ENCODE measurements at places on chromosomes 12 and 14.

DNA sequence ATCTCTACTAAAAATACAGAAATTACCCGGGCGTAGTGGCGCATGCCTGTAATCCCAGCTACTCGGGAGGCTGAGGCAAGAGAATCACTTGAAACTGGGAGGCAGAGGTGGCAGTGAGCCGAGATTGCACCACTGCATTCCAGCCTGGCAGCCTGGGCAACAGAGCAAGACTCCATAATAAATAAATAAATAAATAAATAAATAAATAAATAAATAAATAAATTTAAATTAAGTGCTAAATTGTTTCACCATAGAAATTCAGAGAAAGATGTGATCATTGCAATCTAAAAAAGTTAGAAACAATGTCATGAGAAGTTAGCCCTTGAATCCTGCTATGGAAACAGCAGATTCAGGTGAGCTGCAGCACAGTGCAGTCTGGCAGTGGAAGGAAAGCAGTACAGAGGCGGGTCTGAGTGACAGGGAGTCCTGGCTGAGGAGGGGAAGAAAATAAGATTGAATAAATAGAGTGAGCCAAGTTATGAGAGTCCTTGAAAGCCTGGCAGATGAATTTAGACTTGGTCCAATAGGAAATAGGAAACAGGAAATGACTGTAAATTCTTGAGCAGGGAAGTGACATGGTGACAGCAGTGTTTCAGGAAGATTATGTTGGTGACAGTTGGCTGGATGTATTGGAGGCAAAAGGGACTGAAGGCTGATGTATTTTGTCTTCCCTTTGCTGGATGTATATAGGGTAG lies 241.5 kb downstream of the GXYLT1 start:
- no peak for DNase-seq

DNA sequence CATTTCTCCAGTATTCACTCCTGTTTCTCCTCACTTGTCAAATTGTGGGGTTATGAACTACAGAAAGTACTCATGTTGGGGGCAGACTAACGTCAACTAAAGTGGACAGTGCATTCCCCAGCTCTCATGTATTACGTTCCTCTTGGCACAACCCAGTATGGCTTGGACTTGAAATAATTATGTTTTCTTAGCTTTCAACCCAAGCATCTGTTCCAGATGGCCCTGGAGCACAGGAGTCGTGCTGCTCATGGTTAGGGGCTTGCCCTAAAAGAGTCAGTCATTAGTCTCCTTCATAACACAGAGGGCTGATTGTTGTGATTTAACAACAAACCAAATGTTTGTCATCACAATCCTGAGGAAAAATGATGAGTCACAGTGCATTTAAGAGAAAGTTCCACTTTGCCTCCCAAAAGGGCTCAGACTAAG lies 154.4 kb downstream of the RPAP3 start:
- DNase-seq = no peak

DNA sequence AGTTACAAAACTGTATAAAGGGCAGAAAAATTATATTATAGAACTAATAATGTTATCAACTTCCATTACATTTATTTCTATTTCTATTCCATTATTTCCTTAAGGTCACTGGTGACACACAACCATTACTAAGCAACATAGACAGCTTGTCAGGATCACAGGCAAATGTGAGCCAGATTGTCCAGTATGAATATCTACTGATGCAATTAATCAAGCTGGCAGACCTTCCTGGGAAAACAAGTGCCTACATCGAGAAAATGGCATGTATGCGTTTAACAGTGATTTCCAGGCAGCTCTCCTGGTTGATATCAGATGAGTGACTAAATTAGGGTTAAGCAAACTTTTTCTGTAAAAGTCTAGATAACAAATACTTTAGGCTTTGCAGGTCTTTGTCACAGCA lies 36.9 kb upstream of the TSPAN8 start:
- DNase-seq = no peak

GRCh38 chr12:107223821-107224220 lies 130.5 kb upstream of the CRY1 start:
- DNase-seq = no peak

GRCh38 chr14:59356312-59356711 lies 108.9 kb downstream of the GPR135 start:
- no peak for DNase-seq

DNA sequence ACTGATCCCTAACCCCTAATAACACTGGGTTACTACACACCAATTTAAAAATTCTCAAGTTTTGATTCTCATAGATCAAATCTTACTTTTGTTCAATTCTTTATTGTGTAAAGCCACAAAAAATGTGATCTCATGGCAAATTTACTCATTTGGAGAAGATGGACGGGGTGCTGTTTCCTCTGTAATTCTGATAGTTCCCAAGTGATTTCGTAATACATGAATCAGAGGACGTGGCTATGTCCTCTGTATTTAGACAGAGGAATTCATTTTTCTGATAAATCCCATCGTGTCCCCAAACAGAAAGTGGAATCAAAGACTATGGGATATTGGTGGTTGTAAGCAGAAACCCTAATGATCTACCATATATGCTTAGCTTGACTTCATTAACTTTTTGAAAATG lies 76.6 kb upstream of the GNG2 start:
- DNase-seq = no peak

DNA sequence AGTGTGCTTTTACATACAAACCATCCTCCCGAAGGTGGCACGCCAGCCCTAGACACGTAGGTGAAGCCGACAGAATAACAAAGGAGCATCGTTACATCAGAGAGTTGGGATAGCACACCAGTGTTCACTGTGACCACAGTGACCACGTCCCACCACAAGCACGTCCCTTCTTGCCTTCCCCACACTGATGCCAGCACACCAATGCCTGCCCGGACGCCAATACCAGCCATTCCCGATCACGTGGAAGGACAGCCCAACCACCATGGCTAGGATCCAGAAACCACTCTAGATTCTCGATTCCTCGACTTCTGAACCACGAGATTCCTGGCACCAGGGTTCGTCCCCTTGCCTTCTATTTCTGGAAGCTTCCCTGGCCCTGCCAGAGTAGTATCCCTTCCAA lies 48.0 kb upstream of the GPR68 start:
- no peak for DNase-seq

DNA sequence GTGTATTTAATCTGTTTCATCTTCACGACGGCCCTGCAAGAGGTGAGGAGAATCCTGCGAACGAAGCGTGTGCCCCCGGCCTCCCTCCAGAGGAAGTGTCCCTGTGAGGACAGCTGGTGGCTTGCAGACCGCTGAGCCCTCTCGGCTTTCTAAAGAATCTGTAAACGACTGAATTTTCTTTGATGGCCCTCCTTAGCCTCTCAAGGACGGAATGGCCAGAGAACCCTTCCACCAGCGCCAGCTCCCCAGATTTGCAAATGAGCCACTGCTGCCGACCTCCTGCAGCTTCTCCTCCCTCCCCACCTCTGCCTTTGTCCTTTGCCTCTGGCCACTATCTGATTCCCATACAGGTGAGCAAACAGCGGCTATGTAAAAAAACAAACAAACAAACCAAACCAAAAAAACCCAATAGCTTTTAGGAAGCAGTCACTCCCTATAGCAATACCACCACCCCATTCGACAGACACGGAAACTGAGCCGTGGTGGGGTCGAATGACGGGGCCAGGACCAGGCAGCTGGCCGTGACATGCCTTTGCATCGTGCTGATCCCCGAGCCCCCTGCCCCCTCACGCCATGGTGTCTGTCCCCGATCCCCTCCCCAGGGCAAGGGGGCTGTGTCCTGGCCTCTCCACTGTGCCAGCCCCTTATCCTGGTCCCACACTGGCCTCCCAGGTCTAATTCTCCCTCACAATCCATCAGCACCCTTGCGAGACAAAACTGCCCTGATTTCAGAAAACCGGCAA lies 23.6 kb downstream of the RFLNA start:
- no peak for DNase-seq

DNA sequence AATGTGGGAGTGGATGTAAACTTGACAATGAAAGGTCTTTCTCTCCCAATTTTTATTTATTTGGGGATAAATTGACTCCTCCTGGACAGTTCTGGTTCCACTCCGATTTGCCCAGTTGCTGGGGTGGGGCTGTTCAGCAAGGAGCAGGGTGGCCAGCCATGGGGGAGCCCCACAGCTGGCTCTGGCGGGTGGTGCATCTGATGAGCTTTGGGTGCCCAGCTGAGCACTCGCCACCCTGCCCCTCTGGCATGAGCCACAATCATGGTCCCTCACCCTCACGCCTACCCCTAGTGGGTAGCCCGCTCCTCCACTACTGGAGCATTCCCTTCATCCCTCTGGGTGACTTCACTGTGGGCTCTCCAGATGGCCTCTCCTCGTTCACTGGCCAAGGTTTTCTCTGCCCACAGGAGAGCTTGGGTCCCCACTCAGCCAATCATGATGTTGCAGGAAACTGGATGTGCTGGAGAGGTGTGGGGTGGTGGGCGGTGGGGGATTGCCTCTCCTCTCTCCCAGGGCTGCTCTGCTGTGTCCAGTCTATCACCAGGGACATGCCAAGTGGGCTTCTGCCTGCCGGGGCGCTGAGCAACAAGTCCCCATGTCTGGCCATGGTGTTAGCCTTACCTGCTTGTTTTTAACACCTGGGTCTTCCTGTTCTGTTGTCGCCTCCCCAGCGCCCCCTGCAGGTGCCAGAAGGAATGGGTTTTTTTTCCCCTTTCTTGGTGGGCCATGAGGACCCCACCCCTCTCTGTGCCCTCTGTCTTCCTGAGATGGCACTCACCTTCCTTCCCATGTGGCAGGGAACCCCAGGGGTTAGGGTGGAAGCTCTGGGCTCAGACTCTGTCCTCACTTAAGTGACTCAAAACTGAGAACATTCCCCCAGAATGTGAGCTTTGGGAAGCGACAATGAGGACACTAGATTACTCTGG lies 3.4 kb downstream of the CYP46A1 start:
- no peak for DNase-seq

- no peak for DNase-seq
Observed at GRCh38 chr14:99188731-99189191, 83.2 kb downstream of the BCL11B start.

DNA sequence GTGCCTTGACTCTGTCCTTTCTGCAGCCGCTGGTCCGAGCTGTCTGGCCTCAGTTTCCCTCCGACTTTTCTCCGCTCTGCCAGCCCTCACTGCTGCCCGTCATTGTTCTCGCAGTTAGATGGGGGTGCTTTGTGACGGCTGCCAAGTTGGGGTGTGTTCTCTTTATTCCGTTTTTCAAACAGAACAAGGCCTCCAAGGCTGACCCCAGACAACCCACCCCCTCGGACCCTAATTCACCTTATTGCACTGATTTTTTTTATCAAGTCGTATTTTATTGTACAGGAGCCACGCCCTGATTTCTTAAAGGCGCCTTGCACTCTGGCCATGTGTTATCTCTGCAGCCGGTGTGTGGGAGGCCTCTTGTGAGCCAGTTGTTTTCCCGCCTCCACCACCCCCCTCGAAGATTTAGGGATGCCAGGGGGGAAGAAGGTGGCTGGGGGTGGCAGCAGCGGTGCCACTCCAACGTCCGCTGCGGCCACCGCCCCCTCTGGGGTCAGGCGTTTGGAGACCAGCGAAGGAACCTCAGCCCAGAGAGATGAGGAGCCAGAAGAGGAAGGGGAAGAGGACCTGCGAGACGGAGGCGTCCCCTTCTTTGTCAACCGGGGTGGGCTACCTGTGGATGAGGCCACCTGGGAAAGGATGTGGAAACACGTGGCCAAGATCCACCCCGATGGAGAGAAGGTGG lies 1.3 kb downstream of the VASH1 start:
- no peak for DNase-seq

GRCh38 chr12:110637869-110638441 lies 24.0 kb downstream of the TCTN1 start:
- DNase-seq = no peak

GRCh38 chr12:131948166-131948712 lies 1.5 kb upstream of the EP400 start:
- no peak for DNase-seq

DNA sequence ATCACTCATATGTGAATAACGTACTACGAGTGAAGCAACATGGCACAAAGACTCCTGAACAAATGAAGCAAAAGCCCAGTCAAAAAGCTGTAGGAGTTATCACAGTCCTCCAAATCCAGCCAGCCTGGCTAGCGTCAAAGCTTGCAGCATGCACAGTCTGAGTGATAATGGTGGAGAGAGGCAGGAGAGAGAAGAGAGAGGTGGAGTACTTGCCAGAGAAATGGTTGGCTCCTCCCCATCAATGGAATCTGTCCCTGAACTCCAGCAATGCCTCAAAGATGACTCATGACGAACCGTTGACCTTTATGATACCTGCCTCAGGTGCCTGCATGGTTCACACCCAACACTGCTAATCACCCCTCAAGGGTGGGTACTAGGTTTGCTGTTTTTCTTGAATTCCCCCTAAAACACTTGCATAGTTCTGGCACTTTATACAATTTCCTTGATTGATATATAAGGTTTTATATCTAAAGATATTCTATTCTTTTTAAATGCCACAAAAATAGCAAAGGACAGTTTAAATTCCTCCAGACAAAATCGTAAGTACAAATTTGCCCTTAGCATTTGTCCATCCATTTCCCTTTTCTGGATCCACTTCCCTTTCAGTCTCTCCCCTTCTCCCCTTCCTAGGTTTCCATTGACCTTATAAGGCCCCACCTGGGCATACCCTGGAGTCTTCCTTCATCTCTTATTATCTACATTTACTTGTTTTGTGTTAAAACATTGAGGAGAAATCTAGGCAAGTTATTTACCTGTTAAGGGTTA lies 10.2 kb downstream of the ARHGDIB start:
- no peak for DNase-seq

- no peak for DNase-seq
Observed at GRCh38 chr12:89411234-89411633, 58.9 kb upstream of the DUSP6 start.

DNA sequence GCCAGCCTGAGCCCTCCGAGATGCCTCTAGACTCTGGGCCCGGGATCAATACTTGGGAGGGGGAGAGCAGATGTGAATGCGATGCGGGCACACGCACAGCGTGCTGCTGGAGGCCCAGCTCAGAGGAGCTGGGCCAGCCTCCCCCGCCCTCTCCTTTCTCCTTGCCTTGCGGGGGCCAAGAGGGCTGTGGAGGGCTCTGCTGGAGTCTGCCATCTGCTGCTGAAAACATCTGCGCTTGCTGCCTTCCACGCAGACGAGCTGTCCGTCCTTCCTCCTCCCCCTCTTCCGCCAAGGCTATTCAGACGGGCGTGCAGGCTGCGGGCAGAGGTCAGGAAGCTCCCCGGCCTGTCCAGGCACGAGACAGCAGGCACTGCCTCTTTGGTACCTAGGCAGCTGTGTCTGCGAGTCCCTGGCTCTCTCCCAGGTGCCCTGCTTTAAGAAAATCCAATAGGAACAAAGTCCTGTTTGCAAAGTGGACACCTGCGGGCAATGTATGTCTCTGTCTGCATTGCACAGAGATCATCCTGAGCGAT lies 75.2 kb downstream of the SPRING1 start:
- DNase-seq = no peak

- DNase-seq = no peak
Observed at GRCh38 chr12:123502163-123502704, 31.3 kb downstream of the RILPL1 start.

GRCh38 chr14:86942936-86943335 lies 1050.0 kb downstream of the GALC start:
- no peak for DNase-seq

DNA sequence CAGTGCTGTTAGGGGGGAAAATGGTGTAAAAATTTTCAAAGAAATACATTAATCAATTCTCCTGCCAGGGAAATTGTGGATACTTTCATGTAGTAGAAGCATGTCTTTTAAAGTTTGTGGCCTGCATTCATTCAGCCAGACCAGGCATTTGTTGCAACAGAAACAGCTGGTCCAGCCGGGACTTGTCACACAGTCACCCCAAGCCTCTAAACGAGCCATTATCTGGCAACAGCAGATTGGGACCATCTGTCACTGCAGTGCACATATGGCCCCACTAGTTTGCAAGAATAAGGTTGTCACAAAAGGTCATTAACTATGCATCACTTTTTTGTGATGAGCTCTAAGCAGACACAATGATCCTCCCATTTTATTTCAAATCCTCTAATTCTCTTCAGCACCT lies 193.9 kb downstream of the PHLDA1 start:
- no peak for DNase-seq

- DNase-seq = no peak
Observed at GRCh38 chr12:83122623-83122934, 435.9 kb downstream of the TMTC2 start.
